Epithelial cell of proximal tubule (primary cell): ENCODE measurements at places on chromosomes 2 and 18. TPM values are rescaled to one million over a fixed set of nuclear protein-coding genes. Genes with fewer than 3 reads are reported as not detected.

The NXPH2 gene
- total RNA-seq, result 0.12 and 2.0 TPM in 2 replicates

The SULT1C4 gene
- total RNA-seq, result 22.9 and 50.1 TPM in 2 replicates

DNA sequence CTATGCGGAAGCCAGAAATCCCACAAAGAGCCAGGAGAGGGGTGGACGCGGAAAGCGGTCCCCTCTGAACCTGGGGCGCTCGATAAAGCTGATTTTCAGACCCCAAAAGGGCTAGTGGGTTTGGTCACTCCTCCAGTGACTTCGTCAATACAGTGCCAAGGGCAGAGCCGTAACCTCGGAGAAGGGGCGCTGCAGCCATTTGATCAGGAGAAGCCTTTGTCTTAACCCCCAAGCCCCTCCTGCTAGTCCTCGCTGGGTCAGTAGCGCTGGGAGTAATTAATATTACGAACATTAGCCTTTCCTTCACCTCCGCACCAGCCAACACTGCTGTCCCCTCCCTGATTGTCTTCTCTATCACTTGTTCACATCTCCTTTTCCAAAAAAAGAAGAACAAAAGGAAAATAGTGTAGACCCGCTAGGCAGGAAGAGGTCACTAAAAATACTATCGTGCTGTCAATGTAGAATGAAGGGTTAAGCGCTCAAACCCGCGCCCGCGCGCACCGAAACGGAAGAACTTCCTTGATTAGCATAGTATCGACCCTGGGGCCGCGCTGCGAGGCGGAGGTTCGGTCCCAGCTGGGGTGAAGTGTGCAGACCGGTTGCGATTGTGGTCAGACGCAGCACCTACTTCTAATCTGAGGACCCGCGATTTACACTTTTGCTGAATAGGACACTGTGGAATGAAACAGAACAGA lies 63.2 kb upstream of the MAPRE2 start:
- DNase-seq, result no peak

DNA sequence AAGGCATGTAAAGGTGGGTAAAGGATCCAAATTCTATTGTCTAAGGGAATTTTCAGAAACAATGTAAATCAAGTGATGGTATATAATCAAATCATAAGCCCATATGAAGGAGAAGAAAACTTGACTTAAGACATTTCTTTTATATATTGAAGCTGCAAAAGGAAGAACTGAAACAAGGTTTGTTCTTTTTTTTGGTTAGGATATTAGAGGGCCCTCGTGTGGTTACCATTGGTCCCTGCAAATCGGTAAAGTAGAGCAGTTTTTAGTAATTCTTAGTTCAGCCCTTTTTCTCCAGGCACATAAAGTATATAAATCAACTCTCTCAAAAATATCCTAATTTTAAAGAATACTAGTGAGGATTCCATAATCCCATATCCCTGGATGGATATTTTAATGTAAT lies 105.6 kb upstream of the STK17B start:
- no peak for DNase-seq

DNA sequence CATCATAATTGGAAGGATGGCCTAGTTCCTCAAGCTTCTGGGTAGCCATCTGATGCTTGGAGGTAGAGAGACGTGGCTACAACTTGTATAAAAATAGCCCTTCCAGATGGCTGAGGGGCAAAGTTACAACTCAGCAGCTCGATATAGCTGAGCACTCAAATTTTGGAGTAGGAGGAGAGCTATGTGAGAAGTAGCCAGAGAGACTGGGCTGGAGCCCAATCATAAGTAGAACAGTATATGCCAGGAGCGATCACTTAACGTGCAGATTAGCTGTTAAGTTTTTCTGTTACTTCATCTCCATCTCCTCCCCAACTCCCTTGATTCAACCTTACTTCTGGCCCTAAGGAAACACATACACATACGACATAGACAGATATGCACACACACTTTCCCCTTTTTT lies 28.8 kb downstream of the CNRIP1 start:
- DNase-seq, result no peak

GRCh38 chr18:22032392-22032961 lies 136.9 kb upstream of the GATA6 start:
- DNase-seq, result peak; percentile 99

The CD8B2 gene
- total RNA-seq, result 0.29 TPM in 1 of 2 replicates, not detected in the other

GRCh38 chr2:189466656-189467055 lies 25.4 kb downstream of the WDR75 start:
- DNase-seq, result no peak

GRCh38 chr2:217231724-217232123 lies 371.9 kb upstream of the TNP1 start:
- no peak for DNase-seq

DNA sequence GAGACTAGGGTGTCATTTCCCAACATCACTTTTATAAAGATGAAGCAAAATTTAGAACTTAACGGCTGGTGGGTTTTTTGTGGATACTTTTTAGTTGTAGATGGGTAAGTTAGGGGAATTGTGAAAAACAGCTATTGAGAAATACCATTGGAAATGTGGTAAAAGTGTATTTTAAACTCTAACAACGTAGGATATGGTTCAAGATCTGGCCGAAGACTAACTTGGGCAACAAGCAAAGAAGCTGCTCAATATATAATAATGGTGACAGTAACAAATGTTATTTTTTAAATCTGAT lies 1.6 kb downstream of the DNAH7 start:
- no peak for DNase-seq
